Activated CD8-positive, alpha-beta memory T cell treated with anti-CD3 and anti-CD28 coated beads for 1 hour (primary cell): ENCODE measurements at places on chromosomes 2 and 18.

DNA sequence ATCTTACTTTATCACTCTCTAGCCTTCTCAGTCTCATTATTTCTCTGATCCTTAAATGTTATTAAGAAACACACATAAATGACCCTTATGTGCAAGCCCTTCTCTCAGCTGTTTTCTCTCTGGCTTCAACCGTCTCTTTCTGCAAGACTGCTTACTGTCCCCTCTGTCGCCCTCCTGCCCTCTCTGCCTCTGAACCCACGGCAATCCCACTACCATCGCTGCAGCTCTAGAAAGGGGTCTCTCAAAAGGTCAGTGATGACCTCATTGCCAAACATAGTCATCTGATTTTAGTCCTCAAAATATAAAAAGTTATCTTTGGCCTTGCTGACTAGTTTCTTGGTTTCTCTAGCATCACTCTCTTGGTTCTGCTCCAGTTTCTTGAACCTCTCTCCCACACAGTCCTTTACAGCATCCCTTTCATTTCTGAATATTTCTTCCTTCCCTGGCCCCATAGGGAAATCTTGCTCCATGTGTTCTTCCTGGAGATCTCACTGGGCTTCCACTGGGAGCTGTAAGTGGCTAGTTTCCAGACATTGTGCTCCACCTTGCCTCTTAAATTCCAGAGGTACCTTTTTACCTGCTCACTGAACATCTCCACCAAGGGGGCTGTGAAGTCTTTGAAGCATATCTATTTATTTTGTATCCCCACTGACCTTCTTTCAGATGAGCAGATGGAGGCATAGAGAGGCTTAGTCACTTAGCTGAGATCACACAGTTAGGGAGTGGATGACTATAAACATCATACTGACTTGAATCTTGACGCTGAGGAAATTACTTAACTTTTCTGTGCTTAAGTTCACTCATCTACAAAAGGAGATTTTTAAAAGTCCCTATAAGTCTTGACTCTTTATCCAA is 96.2 kb downstream of the PDE1A start:
- no peak for DNase-seq

- DNase-seq: no peak
Measured at GRCh38 chr2:27960237-27960912, 69.8 kb downstream of the BABAM2 start.

DNA sequence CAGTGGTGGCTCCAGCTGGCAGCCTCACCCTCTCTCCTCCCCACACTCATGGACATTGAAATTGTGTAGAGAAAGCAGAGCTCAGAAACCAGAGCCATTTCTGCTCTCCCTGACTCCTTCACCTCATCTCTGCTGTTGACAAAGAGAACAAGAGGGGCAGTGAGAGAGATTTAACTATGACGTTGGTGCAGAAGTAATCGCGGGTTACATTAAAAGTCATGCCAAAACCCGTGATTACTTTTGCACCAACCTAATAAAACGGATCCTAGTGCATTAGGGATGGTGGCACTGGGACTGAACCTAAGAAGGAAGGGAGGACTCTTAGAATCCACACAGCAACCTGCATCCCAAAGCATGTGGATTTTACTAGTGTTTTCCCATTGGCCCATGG is 113.3 kb upstream of the CDC42EP3 start:
- DNase-seq: no peak

- no peak for DNase-seq
Measured at GRCh38 chr2:23178396-23178795, 206.6 kb upstream of the KLHL29 start.

DNA sequence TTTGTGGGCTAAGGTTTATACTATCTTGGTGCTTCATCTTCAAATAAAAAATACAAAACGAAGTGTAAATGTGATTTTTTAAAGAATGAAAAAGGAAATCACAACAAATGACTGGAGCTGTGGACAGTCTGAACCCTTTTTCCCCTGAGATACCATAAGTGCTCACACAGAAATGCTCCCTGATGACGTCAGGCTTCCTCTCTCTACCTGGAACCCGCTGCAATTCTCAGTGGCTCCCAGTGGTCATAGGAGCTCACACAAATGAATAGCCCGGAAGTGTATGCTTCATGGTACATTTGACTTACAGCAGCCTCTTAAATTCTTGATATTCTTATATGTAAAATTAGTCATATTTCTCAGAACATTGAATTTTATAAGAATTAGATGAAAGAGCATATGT is 249.7 kb upstream of the GYPC start:
- DNase-seq: no peak

GRCh38 chr2:184272056-184272455 is 326.3 kb upstream of the ZNF804A start:
- DNase-seq: no peak

DNA sequence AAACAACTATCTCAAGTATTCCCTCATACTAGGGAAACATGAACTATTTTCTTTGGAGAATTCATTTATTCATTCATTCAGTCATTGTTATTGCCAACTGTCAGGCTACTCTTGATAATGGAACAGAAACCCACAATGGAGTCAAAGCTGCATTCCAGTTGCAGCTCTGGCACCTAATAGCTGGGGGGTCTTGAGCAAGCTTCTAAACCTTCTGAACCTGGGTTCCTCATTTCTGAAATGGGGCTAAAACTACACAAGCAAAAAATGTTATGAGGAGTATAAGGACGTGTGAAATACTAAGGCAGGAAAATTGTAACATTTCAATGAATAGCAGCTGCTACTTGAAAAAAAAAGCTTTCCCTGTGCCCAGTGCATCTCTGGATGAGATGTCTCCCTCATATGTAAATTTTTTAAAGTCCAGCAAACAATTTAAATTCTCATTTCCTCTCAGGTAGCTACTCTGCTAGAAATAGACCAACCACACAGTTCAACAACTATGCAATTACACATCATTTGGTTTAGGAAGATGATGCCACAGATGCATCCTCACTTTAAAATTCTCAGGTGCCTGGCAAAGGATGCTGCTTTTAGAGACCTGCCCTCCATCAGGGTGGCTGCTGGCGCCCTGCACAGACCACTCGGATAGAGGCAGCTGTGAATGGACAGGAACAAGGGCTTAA is 38.5 kb downstream of the SPRED2 start:
- DNase-seq: no peak

GRCh38 chr2:71815701-71816474 is 331.8 kb downstream of the CYP26B1 start:
- DNase-seq: no peak

- no peak for DNase-seq
Measured at GRCh38 chr18:77359561-77360314, 110.1 kb downstream of the GALR1 start.
